ENCODE measurements at places on chromosomes 5 and 9.

DNA sequence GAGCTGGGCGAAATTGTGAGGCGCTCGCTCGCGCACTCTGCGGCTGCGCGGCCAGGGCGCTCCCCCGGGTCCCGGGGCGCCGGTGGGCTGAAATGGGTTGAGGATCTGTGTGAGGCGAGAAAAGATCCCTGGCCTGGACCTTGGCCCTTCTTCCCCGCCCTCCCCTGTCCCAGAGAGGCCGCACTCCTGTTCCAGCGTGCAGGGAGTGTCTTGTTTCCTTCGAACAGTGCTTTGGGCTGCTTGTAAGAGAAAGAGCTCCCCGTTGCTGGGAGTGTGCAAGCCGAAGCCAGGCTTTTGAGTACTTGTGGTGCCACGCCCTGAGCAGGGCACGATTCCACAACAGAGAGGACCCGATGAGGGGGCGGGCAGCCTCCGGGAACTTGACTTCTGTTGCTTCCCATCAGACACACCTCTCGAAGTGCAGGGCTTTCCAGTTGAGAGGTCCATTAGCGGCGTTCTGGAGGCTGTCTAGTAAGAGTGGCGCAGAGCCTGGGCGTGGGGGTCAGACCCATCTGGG, 535 bp downstream of the DOLPP1 start:
- DNase-seq, result peak; percentile 37

- no peak for DNase-seq
These were observed 71.8 kb upstream of the ADRA1B start for GRCh38 chr5:159844267-159845121.

- no peak for DNase-seq
These were observed 86.9 kb upstream of the SIMC1 start for GRCh38 chr5:176151281-176151680.

- DNase-seq, result peak; percentile 30
These were observed 2.9 kb downstream of the MEGF9 start for GRCh38 chr9:120711354-120711753.

- DNase-seq, result no peak
These were observed 30.8 kb downstream of the ACSL6 start for GRCh38 chr5:131980696-131981095.

GRCh38 chr5:135921388-135921787, 25.7 kb upstream of the IL9 start:
- peak; percentile 24 for DNase-seq

GRCh38 chr5:14801792-14802191, 69.8 kb downstream of the ANKH start:
- no peak for DNase-seq

- no peak for DNase-seq
These were observed 145.1 kb downstream of the IRX1 start for GRCh38 chr5:3740546-3741373.

- no peak for DNase-seq
These were observed 10.0 kb upstream of the PLK2 start for GRCh38 chr5:58469896-58470295.

DNA sequence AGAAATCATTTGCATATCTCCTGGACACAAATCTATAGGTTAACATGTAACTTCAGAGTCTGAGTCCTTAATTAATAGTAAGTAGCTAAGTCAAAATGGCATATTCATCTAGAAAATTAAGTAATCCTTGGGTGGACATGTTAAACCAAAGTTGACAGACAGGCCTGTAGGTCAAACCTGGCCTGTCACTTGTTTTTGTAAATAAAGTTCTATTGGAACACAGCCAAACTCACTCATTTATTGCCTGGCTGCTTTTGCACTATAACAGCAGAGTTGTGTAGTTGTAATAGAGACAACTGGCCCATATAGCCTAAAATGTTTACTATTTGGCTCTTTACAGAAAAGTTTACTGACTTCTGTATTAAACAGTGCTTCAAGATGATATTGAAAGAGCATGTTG, 24.6 kb upstream of the GPR21 start:
- no peak for DNase-seq

DNA sequence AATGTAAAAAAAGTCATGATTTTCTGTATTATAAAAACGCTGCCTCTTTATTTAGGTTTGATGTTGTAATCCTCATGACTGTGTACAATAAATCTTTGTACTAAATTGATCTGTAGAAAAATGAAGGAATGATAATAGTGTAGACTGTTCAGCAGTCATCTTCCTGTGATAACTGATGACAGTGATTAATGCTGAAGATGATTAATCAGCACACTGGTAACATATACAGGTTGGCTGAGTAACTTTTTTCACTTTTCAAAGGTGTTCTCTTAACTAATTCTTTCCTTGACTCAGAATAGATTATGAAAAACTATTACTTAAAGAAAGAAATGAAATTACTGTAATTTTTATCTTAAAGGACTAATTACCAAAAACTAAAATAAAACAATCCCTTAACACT, 122.5 kb downstream of the RFX3 start:
- no peak for DNase-seq

GRCh38 chr5:153632748-153633290, 142.3 kb downstream of the GRIA1 start:
- no peak for DNase-seq

DNA sequence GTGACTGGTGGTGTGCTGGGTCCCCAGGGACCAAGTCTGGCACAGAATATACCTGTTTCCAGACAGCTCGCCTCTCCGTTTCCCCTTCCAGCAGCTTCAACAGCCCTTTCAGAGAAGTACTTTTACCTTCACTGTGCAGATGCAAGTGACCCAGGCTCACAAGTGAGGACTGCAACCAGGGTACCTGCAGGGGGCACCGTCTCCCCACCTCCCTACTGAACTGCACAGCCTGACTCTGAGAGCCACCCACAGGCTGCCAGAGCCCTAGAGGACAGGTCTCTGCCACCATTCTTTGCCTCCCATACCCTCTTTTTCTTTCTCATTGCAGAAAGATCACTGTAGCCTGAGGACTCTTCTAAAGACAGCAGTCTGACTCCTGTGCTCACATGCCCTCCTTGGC, 15.4 kb downstream of the IL9 start:
- no peak for DNase-seq

GRCh38 chr9:88447431-88447830, 59.2 kb downstream of the SPIN1 start:
- no peak for DNase-seq

DNA sequence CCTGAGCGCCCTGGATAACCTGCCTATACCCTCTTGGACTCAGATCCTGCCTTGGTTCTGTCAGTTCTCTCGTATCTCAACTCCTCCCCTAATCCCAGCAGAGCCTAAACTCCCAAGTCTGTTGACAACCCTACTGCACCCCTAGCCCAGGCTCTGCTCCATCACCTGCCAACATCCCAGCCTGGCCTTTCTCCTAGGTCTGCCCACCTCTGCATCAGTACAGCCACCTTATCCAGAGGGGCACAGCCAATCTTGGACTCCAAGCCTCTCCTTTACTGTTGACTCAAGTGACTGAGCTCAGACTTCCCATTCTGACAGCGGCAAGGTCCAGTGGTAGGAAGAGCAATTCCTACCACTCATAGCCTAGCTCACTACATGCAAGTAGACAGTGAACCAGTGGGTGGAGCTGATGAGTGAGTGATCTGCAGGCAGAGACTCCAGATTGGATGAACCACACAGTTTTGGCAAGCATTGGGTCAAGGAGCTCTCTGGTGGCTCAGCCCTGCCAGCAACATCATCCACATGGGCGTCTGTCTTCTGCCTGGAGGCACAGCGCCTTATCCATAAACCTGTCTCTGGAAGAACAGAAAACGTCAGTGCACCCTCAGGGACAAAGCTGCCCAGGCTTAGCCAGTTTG, 26.5 kb downstream of the TRMO start:
- DNase-seq, result peak; percentile 45

- no peak for DNase-seq
These were observed 12.7 kb downstream of the C9orf153 start for GRCh38 chr9:86246752-86247161.

All from suppressor macrophage treated with lipopolysaccharide for 4 hours (primary cell).